Cortex of kidney (tissue), 1 donor: ENCODE measurements at places on chromosomes 16 and 17.

DNA sequence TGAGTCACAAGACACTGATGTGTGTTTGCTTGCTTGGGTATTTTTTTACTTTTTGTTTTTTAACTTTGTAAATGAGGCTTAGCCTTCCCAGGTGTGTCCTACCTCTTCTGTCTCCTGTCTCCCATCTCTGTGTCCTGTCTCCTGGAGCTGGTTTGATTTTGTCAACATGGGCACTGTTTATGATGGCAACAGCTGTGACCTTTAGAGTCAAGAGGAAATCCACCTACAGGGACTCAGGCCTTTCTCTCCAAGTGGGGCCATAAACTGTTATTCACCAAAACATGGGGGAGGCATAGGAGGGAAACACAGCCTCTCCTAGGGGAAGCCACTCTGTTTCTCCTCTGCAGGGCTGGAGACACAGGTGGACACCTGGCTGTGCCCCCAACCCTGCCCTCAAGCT lies 13.1 kb upstream of the PLCG2 start:
- DNase-seq: no peak

DNA sequence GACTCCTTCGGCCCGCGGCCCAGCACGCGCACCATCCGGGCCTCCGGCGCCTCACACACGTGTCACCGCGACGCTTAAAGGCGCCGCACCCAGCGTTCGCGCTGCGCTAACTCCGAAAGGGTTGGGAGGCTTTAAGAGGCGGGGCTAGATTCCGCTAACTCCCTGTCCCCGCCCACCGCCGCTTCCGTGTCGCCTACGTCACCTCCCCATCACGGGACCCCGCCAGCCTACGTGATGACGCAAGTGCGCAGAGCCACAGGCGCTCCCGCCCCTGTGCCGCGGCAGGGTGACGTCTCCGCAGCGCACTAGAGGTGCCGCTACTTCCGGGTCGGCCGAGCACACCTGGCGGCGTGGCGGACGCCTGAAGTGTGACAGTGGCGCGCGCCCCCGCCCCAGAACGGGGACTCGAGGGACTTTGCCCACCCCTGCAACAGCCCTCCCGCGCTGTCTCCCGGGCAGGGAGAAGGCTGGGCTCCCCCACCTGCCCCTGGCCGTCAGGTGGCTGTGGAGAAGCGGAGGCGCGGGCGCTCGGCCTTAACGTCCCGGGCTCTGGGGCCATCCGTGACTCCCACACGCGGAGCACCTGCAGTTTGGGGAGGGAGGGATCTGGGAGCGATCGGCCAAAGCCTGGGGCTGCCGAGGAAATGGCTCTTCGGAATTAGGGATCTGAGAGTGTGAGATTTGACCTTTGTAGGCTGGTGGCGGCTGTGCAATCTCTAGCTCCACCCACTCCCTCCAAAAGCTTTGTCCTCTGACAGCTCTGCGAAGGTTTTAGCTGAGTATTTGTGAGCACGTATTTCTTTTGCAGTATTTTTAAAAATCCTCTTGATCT lies at the start of gene USP36:
Gene USP36 (minus strand): TSS at position 35 of the 832 bp plus-strand sequence. CDS start 4,451 bp downstream, outside the sequence.
- peak; percentile 81 for DNase-seq

GRCh38 chr17:78534492-78535272 lies 42.5 kb downstream of the DNAH17 start:
- no peak for DNase-seq

- DNase-seq: no peak
Measured at GRCh38 chr16:72985148-72985941, 62.6 kb downstream of the ZFHX3 start.

- DNase-seq: no peak
Measured at GRCh38 chr17:58084317-58084981, 1.2 kb downstream of the DYNLL2 start.

- no peak for DNase-seq
Measured at GRCh38 chr17:62860962-62861873, 53.1 kb upstream of the MARCHF10 start.

DNA sequence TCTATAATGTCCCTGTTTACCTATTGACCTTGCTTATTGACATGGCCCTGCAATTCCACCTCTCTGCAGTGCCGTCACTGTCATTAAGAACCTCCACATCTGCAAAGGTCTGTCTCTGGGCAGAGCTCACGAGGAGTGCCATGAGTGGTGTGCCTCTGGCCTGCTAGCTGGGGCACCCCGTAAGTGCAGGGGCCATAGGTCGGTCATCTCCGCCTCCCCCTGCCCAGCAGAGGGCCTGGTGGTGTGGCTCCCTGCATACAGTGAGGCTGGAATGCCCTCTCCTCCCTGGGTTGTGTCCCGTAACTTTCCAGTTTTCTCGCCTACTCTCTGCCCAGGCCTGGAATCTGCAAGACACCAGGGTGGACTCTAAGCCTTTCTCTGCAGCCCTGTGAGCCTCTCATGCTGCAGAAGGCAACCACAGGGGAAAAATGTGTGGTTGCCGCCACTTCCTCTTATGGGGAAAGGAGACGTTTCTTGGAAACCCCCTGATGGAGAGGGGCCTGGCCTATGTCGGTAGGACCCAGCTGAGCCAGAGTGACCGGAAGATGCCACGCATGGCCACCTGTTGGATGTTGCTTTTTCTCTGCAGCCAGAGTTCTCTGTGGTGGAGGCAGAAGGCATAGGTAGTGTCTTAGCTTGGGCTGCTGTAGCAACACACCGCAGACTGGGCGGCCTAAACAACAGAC lies 2.7 kb upstream of the SNX20 start:
- no peak for DNase-seq

DNA sequence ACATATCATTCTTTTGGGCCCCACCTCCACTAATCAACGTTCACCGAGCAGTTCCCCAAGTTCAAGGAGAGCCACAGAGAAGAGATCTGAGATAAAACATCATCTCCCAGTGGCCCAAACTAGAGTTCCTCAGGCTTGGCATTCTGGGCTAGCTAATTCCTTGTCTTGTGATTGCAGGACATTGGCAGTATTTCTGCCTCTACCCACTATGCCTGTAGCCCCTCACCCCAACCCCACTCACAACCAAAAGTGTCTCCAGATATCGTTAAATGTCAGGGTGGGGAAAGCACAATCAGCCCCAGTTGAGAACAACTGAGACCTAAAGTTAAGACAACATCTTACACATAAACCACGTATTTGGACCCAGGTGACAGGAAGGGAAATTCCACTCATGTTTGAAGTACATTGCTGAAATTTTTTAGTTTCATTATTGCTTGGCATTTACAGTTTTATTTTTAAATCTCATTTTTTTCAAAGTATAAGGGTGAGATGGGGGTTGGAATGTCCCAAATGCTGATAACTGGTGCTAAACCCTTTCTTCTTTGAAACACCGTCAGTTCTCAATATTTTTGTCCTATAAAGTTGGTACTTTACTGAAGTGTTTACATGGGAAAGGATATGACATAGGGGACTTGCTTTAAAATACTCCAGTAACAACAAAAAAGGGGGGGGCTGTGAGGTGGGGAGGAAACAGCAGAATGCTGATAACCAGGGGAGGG lies 13.6 kb downstream of the ZC3H7A start:
- DNase-seq: no peak

- no peak for DNase-seq
Measured at GRCh38 chr17:28917465-28917864, 14.6 kb upstream of the DHRS13 start.

- no peak for DNase-seq
Measured at GRCh38 chr16:842061-842476, 41.5 kb upstream of the GNG13 start.

DNA sequence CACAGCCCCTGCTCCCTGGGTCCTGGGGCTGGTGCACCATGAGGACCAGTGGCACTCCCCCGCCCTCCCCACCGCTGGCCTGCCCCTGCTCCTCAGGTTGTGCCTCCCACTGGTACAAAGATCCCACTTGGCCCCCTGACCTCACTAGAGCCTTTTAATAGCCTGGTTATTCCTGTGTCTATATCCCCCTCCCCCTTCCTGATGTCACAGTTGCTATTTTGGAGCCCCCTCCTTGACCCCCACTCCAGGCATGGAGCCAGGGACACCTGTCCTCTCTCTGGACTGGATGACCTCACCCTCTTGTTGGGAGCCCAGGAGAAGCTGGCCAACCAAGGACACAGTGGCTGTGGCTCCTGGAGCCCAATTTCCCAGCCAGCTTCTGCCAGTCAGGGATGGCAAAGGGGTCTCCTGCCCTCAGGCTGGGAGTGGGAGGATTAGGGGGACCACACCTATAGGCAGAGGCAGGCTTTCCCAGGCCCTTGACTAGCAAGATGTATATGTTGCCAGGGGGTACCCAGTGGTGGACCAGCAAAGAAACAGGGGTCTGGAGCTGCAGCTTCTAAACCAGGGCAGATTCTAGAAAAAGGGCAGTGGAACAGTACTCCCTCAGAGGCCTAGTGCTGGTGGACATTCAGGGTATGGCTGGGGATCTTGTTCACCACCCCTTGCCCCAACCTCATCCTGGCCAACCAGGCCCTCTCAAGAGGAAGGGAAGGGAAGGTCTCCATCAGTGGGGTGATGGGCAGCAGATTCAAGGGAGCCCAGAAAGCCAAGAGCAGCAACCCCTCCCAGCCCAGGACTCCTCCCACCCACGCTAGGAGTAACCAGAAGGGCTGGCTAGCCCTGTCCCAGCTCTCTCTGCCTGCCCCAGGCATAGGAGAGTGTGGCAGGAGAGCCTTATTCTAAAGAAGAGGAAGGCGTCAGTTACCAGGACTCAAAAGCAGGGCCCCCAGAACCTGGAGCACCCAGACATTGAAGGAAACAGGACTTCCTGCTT lies 10.9 kb downstream of the HDAC5 start:
- no peak for DNase-seq
